AG04450 (cell line): ENCODE measurements at places on chromosomes 2 and 18.

DNA sequence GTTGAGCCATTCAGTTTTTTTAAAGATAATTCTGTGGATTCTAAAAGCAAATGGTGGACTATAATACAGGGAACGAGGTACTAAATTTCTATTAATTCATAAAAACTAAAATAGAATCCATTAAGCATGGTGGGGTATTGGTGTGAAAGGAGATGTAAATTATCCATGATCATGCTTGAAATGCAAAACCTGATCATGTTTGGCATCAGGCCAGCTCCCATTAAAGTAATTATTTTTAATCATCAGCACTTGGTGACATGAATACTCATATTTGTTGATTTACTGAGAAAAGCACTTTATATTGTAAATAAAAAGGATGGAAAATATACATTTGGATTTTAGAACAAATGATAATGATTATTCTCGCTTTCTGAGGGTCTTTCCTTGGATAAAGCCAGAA, 232.3 kb upstream of the MEIS1 start:
- DNase-seq: no peak

- DNase-seq: peak; percentile 27
Observed at GRCh38 chr18:12606592-12607315, 51.2 kb downstream of the SPIRE1 start.

DNA sequence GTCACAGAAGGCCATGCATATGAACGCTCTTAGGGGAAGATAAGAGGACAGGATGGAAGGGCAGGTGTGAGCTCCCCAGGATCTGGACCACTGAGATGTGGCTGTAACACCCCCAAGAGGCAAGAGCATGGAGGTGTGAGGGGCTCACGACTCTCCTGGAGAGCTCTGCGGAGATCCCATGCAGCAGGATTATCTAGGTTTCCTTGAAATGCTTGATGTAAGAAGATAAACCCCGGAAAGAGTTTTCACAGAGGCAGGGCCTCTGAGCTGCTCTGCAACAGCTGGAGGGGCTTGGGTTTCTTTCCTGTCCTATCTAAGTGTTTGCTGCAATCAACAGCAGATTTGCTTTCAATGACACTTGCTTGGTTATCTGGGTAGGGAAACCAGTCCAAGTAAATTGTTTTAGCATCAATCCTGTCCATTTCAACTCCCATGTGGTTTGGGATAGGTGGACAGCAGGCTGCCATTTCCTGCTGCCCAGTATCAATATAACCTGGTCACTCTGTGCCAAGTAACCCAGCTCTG, 138.9 kb downstream of the SMAD2 start:
- DNase-seq: no peak

DNA sequence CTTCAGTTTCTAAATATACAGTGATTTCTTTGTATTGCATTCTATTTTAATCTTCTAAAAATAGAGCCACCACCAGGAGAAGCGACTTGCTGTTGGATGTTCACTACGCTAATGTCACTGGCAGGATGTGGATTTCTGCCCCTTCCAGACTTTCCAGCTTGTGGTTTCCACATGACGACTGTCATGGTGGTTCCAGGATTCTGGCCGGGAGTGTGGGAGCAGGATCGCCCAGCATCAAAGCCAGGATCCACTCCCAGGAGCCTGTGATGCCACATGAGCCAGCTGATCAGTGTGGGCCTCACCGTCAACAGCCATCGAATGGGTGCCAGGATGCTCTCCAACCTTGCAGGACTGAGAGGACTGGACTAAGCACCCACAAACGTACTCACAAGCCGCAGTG, 148.8 kb downstream of the HDAC4 start:
- DNase-seq: no peak

- no peak for DNase-seq
Observed at GRCh38 chr18:9240270-9240669, 94.3 kb upstream of the TWSG1 start.

GRCh38 chr2:8363161-8363560, 318.7 kb upstream of the ID2 start:
- DNase-seq: no peak

- DNase-seq: no peak
Observed at GRCh38 chr2:98216616-98217015, 129.6 kb upstream of the CNGA3 start.

DNA sequence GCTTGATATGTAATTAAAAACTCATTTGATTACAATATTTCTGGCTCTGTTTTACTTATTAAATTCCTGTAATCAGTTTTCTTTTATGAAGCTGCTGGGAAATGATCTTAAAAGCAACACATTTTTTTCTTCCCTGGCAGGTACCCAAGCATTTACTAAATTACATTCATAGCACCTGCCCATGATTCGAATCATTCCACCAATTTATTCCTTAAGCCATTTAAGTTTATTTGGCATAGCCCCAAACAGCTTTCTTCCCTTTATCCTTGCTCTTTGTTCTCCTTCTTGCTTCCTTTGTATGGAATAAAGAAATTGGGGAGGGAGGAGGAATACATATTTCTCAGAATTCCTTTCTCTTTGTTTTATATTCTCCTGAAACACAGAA, 241.3 kb downstream of the AGPS start:
- no peak for DNase-seq

DNA sequence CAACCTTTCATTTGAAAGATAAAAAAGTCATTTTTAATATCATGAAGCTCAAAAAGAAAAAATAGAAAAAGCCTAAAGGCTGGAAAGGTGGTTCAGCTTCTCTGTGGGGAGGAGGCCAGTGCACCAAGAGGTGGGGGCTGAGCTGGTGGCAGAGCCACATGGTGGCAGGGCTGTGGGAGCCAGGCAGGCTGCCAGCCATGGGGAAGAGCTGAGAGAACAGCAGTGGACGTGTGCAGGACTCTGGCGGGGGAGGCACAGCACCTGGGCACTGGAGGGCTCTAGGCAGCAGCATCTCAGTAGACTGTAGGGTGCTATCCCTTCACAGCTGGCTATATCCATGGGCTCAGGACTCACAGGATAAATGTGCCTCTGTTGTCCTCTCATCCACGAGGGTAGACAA, 47.8 kb downstream of the STK25 start:
- no peak for DNase-seq

GRCh38 chr2:216950547-216950946, 90.7 kb upstream of the TNP1 start:
- DNase-seq: no peak

DNA sequence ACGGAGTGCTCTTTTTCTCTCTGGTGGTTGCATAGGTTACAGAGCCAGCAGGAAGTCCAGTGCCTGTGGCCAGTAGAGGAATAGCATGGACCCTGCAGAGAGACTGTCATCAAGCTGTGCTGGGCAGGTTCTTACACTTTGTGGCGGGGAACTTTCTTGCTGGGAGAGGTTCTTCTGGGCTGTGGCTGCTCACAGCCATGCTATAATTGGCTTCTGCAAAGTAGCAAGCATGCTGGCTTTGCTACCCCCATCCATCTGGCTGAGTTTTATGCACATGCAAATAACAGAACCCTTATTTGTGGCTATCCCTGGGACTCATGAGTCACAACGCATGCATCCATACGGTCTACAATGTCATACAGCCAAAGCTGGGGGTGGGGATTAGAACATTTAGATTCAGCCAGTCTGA, 68.9 kb downstream of the PLCL1 start:
- DNase-seq: peak; percentile 32

GRCh38 chr2:205698286-205699268, 16.3 kb downstream of the NRP2 start:
- no peak for DNase-seq

DNA sequence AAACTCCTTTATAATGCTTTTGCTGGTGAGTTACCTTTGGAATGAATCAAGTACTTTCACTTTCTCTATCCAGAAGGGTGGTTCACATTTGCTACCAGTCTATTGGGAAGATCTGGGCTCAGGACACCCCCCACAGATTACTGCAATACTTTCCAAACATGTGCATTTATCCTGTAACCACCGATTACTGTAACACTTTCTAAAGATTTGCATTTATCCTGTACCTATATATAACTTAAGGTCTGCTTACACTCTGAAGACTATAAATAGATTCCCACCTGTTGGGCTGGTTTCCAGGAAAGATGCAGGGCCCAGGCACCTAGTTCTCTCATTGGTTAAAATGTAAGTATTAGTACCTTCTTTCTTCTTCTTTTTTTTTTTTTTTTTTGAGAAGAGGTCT, 113.0 kb upstream of the NEDD4L start:
- DNase-seq: no peak

DNA sequence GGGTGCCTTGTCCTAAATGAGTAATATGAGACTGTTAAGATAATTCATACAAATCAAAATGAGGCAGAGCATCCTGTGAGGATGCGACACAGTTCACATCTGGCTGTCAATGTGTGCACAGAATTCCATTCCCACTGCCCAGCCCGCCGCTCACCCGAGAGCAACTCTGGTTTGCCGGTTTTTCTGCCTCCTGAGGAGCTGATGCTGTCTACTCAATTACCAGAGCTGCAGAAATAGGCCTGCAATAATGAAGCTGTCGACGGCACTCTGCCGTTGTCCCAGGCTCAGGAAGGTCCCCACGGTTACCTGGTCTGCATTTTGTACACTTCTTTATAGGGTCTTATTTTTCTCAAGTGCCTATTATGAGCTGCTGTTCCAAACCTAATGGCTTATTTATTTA, 55.7 kb upstream of the LYPD1 start:
- DNase-seq: no peak

DNA sequence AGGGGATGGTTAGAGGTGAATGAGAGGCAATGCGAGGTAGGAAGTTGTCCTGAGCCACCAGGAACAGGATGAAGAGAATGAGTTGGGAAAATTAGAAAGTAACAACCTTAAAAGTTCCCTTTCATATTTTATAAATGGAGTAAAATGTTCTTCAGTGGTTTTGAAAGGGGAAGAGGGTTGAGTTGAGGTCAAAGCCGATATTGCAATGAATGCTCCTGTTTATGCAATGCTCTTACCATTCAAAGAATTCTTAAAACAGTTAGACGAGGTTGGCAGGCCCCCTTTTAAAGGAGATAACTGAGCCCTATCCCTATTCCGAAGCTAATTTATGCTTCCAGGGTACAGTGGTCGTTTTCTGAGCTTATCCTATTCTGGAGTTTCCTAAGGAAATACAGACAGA, 2110.3 kb upstream of the CELF4 start:
- DNase-seq: no peak

- DNase-seq: no peak
Observed at GRCh38 chr18:75869162-75869561, 441.7 kb upstream of the SMIM21 start.

DNA sequence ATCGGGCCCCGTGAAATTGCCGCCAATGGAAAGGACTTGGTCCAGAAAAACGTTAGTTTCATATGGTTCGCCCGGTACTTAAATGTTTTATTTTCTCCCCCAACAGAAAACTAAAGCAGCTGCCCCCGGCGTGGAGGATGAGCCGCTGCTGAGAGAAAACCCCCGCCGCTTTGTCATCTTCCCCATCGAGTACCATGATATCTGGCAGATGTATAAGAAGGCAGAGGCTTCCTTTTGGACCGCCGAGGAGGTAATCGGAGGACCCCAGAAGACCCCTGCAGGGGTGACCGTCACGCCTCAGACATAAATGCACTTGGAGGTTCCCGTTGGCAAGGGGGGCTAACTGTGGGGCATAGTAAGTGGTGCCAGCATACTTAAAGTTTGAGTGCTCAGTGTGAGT, 742 bp downstream of the RRM2 start:
- DNase-seq: no peak

GRCh38 chr2:59570818-59571217, 982.6 kb downstream of the BCL11A start:
- DNase-seq: no peak

- no peak for DNase-seq
Observed at GRCh38 chr18:39713961-39714360, 2148.4 kb upstream of the CELF4 start.

GRCh38 chr2:118508282-118508681, 339.2 kb downstream of the EN1 start:
- DNase-seq: no peak

GRCh38 chr2:205358351-205358815, 323.9 kb upstream of the NRP2 start:
- DNase-seq: no peak

GRCh38 chr2:80643598-80643997, 339.0 kb upstream of the LRRTM1 start:
- DNase-seq: no peak

- DNase-seq: no peak
Observed at GRCh38 chr2:101337877-101338276, 29.4 kb upstream of the RNF149 start.

DNA sequence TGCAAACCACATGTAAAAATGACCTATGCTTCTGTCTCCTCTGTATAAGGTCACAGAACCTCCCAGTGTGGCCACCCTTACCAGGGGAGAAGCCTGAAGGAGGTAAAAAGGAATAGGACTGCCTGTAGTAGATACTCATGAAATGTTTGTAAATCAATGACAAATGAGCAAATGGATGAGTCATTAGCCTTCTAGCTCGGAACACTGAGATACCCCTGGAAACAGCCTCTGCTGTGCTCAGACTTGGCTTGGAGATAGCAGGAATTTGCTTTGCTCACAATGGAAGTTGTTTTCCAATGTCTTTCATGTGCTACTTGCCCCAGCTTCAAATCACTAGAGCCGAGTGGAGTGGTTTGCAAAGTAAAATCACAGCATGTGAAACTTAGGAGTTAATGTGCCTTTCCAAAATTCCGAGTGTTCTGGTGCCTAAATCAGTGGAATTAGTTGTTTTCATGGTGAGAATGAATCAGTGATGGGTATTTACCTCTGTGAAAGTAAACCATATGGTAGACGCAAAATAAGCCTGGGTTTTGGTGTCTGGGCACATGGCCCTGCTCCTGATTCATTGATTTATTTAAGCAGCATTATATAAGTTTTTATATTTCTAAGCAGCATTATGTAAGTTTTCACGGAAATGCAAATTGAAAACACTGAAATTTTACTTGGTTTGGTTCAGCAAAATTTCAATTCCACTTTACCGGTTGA, 154.0 kb upstream of the MAP3K20 start:
- DNase-seq: no peak

DNA sequence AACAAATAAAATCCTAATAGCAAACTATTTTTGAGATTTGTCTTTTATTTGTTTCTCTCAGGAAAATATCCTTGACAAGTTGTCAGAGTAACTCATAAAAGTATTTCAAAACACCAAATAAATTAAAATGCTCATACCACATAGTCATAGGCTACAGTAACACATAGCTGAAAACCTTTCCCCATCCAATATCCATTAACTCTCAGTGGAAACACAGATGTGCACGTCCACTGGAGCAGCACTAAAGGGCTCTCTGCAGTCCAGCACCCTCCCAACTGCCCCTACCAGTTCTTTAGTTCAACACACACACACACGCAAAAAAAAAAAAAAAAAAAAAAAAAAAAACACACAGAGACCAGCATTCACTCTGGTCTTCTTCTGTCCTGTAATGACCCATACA, 879 bp upstream of the XDH start:
- no peak for DNase-seq
